ENCODE measurements at places on chromosomes 3 and 15.

GRCh38 chr15:26580943-26581342, 191.9 kb downstream of the GABRB3 start:
- no peak for DNase-seq

DNA sequence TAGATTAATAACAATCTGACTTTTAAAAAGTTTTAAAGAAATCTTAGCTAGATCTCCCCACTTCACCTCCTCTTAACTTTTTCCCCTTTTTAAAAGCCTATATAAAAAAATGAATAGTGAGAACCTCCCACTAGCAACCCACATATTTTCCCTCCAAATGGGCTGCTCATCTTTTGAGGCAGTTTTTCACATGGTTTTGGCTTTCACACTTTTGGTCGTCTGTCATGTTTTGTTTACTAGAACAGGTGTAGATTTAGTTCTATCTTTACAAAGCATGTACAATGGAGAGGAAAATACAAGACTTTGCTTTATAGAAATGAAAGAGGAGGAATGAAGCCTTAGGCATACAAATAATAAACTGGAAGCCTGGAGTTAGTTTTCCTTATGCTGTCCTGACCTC, 126.7 kb upstream of the EOMES start:
- no peak for DNase-seq

- no peak for DNase-seq
Measured at GRCh38 chr15:64024172-64025050, 21.9 kb downstream of the DAPK2 start.

- DNase-seq = no peak
Measured at GRCh38 chr3:50146316-50146901, 8.7 kb upstream of the SEMA3F start.

- no peak for DNase-seq
Measured at GRCh38 chr3:127074900-127075360, 92.0 kb downstream of the PLXNA1 start.

DNA sequence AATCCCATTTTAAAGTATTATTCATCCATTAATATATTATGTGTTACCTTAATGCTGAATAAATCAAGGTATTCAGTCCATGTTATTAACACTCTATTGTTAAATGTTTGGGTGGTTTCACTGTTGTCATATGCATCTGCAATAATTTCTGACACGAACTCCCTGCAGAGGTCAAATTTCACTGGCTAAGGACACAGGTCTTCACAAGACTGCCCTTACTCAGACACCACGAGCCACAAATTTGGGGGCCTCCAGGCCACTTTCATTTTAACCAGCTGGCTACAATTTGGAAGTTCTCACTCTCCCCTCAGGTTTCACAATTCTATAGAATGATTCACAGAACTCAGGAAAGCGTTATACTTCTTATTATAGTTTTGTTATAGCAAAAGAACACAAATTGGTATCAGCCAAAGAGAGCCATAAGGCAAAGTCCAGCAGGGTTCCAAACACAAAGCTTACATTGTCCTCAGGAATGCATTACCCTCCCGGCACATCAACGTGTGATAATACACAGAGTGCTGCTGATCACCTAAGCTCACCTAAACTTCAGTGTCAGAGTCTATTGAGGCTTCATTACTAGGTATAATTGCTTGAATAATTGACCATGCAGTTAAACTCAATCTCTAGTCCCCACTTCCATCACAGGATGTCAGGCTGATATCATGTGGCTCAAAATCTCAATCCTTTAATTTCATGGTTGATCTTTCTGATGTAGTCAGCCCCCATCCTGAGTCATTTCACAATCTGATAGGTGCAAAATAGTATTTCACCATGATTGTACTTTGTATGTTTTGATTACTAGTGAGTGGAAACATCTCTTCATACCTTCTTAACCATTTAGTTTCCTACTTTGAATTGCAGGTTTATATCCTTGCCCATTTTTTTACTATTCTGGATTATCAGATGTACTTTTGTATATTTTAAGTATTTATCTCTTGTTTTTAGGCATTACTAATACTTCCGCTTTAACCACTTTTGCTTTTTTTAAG, 441.4 kb upstream of the AGTR1 start:
- DNase-seq = no peak

GRCh38 chr3:4580346-4581123, 87.4 kb downstream of the ITPR1 start:
- no peak for DNase-seq

- peak; percentile 33 for DNase-seq
Measured at GRCh38 chr3:120642368-120642948, 39.6 kb downstream of the HGD start.

GRCh38 chr15:37109168-37109871, 9.0 kb upstream of the MEIS2 start:
- no peak for DNase-seq

DNA sequence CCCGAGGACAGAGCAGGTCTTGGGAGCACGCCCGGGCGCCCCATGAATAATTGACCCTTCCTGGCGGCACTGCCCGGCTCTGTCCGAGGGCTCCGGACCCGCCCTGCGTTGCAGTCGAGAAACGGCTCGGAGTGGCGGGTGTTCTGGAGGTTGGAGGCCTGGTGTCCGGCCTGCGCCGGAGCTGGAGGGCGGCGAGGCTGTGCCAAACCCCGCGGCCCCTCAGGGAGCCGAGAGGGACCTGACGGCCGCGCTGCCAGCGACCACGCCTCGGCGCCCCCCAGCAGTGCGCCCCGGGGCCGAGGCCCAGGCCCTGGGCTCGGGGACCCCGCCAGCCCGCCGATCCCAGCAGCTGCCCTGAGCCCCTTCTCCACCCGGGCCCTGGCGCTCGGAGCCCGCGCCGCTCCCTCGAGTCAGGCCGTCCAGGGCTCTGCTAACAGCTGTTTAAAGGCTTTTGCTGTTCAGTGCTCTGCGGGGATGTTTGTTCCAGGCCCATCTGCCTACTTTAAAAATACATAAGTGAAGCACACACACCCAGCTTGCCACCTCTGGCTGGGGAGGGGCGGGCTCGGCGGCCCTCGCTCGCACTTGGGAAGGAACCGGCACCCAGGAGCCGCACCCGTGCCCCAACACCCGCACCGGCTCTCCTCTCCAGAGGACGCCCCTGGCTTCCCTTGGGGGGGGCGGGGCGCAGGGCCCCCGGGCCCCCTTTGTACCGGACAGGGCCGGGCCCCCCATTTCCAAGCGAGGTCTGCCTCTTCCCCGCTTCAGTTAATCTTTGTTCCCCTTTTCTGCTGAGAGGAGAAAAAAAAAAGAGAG, 730 bp upstream of the ZNF710 start:
- DNase-seq = peak; percentile 20
